OCI-M1 (cell line): ENCODE measurements at places on chromosomes 4 and X.

GRCh38 chrX:53115550-53115874, 21.6 kb downstream of the KANTR start:
- no peak for DNase-seq

- DNase-seq = no peak
Observed at GRCh38 chrX:9765072-9765736, 443 bp downstream of the GPR143 start.

- no peak for DNase-seq
Observed at GRCh38 chr4:80731436-80731835, 299.1 kb upstream of the BMP3 start.

DNA sequence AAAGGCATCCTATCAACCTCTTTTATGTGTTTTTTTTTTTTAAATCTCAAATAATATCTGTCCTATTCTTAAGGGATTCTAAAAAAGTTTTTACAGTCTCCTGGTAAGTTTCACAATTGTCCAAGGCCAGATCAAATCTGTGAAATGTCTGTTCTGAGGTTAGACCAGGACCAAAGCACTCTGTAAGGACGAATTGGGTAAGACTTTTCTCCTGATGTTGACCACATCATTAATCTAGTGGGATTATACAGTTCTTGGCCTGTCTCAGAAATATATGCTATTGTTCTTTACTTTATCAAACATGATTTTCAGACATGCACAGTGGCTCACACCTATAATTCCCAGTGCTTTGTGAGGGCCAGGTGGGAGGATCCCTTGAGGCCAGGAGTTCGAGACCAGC, 45.8 kb upstream of the TMEM131L start:
- peak; percentile 31 for DNase-seq

DNA sequence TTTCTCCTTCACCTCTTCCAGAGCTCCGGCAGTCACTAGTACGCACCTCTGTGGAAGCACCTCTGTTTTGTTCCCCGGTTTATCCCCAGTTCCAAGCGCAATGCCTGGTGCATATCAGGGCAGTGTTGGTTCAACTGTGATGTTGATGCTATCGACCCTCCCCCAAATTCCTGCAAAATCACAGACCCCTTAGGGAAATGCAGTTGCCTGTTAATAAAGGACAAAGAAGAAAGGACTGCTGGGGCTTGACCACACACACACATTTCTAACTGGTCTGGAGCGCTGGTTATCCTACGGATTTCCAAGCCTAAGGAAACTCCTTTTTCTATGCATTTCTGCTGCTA, 530 bp upstream of the NMU start:
- DNase-seq = no peak

DNA sequence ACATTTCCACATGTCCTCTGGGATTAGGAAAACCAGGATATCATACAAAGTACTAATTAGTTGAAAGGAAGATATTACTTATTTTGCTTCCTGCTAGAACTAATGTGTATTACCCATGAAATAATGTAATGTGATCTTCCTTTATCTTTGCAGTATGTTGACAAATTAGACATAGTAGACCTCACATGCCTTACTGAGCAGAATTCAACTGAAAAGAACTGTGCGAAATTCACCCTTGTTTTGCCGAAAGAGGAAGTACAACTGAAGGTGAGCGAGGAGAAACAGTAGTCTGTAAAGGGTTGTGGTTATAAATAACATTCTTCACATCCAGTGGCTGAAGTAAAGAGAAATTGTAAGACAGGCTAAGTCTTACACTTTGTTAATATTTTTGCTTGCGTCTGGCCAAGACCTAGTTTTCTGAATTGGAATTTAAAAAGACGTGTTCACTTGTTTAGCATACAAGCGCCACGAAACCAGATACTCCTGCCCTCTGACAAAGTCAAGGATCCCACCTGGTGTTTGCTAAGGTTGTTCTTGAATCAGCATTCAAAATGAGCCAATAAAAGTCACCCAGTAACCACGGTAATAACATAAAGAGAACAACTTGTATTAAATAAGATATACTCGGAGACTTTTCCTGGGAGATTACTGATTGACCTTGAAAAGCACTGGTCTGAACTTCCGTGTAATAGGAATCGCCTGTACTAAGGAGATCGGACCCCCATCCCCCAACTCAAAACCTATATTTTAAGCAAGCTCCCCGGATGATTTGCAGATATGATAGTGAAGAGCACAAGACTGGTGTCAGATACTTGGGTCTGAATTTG, 16.9 kb downstream of the STAP1 start:
- peak; percentile 83 for DNase-seq

DNA sequence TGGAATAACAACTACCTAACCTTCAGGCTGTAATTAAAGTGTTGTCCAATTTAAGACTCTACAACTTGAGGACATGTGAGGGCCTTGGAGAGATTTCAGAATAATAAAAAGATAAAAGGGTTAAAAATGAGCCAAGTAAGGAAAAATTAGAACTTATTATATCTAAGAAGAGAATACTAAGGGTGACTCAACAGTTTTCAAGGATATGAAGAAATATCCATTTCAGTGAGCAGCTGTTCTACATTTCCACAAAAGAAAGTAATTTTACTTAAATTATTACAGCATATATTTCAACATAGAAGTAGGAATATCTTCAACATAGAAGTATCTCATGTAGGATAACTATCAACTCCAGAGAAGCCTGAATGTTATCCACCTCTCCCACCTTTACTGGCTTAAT, 11.3 kb downstream of the SNX12 start:
- peak; percentile 3 for DNase-seq

DNA sequence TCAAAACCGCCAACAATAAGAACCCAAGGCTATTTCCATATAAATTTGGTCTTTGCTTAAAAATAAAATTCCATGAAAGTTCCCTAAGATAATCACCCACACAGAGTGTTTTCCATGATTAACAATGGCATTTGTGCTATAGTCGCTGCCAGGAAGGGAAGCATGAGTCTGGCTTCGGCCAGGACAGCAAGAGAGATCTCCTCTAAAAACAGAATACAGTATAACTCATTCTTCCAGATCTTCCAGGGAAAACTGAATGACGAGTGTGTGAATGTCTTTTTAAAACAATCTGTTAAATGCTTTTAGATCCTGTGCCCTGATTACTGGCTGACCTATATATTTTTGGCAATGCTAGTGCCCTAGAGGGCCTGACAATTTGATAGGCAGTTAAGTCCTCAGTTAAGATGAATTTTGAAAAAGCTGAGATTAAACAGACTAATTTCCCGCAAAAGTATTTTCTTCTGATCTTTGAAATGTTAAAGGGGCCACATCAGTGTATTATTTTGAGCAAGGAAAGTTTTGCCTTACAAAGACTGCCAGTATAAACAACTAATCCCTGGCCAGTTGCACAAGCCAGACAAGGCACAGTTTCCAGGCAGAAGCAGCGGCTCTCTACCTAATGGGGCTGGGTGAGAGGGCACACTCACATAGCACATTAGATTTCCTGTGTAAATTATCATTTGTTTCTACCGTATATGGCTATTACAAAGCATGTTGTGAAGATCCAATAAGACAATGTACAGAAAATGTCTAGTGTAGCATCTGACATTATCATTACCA, 127.3 kb downstream of the DCHS2 start:
- no peak for DNase-seq

GRCh38 chr4:127209580-127210095, 423.1 kb upstream of the INTU start:
- DNase-seq = no peak

GRCh38 chrX:68355629-68355920, 77.7 kb downstream of the OPHN1 start:
- no peak for DNase-seq

DNA sequence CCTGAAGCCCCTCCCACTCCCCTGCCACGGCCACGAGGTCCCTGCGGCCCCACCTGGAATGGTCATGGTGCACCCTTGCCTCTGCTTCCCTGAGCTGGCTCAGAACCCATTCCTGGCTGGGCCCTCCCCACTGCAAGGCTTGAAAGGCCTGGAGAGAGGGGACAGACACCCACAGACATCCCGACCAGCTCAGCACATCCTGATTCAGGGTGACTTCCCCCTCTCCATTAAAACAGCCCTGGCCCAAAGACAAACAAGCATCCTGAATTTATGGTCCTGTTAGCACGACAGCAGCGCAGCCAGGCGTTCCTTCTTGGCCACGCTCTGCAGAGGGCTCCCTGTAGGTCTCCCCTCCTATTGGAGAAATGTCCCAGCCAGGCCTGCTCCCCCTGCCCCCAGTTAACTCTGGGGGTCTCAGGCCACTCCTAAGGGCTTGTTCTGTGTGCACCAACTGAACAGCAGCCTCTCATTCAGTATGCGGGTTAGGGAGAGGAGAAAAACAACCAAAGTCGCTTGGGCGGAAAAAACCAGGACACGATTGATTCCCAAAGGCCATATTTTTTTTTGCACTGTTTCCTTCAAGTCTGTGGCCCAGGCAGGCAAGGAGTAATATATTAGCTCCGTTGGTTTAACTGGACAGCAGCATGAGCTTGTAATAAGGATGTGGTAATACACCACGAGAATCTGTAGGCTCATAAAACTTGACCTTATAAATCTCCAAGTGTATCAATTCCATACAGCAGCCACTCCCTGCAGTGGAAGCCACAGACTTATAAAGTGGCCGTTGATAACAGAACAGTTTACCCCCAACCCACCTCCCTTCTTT, 106.7 kb upstream of the MSX1 start:
- DNase-seq = no peak

DNA sequence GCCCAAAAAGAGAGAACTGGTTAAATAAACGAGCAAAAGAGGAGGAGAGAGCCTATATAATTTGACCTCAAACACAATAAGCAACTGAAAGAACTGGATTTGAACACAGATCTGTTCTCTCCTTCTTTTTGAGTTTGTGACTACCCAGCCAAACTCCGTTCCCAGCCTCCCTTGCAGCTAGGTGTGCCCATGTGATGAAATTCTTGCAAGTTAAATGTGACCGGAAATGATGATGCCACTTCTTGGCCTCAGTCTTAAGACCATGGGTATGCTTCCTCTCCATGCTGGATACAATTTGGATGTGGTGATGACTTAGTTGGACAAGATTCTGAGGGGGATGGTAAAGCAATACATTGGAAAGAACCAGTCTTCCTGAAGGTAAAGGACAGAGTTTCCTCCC, 204.1 kb downstream of the PTTG2 start:
- DNase-seq = no peak

- peak; percentile 95 for DNase-seq
Observed at GRCh38 chr4:72846280-72847111, 223.0 kb downstream of the COX18 start.

GRCh38 chr4:135197641-135198040, 996.1 kb upstream of the PABPC4L start:
- no peak for DNase-seq

GRCh38 chr4:142581881-142582280, 264.2 kb downstream of the INPP4B start:
- DNase-seq = no peak
